ENCODE measurements at places on chromosomes 3 and 15. TPM values are rescaled to one million over a fixed set of nuclear protein-coding genes. Genes with fewer than 3 reads are reported as not detected.

The HGD gene
- 0.28 TPM for total RNA-seq

The NR1I2 gene
- total RNA-seq: under 0.01 TPM

The ACKR4 gene
- total RNA-seq: not detected

The USP13 gene
- total RNA-seq: 2.1 TPM

The ROPN1 gene
- total RNA-seq: not detected

The P2RY12 gene
- not detected for total RNA-seq

The NPAP1 gene
- under 0.01 TPM for total RNA-seq

The SH2D7 gene
- not detected for total RNA-seq

The P2RY1 gene
- total RNA-seq: 22.2 TPM

The EPHB1 gene
- 0.07 TPM for total RNA-seq

The SLC22A13 gene
- total RNA-seq: 0.43 TPM

The HPS3 gene
- 20.9 TPM for total RNA-seq

The LPCAT4 gene
- 4.8 TPM for total RNA-seq

The ARHGEF26 gene
- total RNA-seq: 0.34 TPM

The STRIT1 gene
- not detected for total RNA-seq

The SLC28A2 gene
- total RNA-seq: not detected

The TMEM212 gene
- not detected for total RNA-seq

The A4GNT gene
- total RNA-seq: not detected

The TAGLN3 gene
- 0.93 TPM for total RNA-seq

The GOLGA8N gene
- 3.1 TPM for total RNA-seq

The TPRG1 gene
- total RNA-seq: 0.34 TPM

The FBXO40 gene
- not detected for total RNA-seq
